ENCODE measurements at places on chromosomes 11 and 22.

DNA sequence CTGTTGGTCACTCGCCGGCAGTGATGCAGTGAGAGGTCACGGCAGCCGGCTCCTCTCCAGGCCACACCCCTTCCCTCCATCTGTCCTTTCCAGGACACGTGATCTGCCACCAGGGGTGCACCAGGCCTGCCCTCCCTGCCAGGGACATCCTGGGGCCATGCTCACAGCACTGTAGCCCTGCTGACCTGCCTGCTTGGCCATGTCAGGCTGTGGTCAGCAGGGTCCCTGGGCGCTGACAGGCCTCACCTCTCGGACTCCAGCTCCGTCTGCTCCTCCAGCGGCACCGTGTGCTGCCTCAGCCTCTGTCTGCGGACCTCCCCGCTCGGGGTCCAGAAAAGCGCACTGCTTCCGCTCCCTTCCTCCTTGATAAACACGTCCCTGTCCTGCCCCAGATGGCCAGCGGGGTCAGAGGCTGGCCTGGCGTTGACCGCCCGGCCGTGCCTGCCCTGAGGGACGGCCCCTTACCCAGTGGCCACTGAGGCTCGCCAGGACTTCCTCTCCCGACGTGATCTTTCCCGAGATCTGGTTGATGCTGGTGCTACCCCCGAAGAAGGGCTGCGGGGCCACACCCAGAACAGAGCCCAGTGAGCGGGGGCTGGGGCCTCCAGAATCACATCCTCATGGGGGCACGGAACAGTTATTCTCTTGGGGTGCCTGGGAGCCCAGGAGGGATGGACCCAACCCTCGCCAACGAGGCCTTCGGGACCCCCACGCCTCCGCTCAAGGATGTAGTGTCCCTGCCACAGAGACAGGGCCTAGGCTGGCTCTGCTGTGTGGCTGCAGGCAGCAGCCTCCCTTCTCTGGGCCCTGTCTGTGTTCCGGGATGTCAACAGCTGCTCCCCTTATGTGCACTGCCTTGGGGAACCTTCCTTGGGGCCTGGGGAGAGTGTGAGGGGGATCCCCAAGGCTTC is 36.3 kb upstream of the CARS1 start:
- DNase-seq = no peak

GRCh38 chr11:127440616-127441015 is 440.0 kb upstream of the KIRREL3 start:
- no peak for DNase-seq

GRCh38 chr11:85718991-85719807 is 33.2 kb upstream of the CCDC89 start:
- no peak for DNase-seq

GRCh38 chr11:87187930-87188329 is 150.2 kb downstream of the TMEM135 start:
- no peak for DNase-seq

- no peak for DNase-seq
Measured at GRCh38 chr22:33869946-33870345, 50.3 kb downstream of the LARGE1 start.

- no peak for DNase-seq
Measured at GRCh38 chr11:39990421-39990831, 1469.0 kb downstream of the LRRC4C start.

DNA sequence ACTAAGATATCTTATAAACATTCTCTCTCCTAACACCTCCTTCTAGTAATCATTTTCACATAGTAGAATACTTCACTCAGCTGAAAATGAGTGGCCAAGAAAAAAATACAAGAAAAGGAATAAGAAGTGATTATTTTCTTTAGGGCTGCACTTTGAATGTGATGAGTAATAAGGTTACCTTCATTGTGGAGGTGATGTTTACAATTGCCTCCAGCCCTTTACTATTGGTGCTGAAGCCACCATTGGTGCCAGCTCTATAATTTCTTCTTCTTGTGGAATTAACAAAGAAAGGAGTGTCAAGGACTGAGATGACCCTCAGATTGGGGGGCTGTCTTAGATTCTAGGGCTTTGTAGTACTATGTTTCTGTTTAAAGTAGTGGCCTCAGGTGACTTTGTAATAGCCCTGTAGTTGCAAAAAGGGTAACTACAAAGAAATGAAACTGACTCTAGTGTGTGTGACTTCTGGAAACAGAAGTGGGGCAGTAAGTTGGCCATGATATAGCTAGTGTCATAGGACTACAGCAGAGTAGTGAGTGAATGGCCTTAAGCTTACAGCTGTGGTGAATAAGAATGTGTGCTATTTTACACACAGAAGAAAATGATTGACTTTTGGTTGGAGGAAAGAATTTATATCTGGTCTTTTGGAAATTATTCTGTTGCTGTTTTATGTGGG is 287.2 kb downstream of the TMEM135 start:
- DNase-seq = no peak

DNA sequence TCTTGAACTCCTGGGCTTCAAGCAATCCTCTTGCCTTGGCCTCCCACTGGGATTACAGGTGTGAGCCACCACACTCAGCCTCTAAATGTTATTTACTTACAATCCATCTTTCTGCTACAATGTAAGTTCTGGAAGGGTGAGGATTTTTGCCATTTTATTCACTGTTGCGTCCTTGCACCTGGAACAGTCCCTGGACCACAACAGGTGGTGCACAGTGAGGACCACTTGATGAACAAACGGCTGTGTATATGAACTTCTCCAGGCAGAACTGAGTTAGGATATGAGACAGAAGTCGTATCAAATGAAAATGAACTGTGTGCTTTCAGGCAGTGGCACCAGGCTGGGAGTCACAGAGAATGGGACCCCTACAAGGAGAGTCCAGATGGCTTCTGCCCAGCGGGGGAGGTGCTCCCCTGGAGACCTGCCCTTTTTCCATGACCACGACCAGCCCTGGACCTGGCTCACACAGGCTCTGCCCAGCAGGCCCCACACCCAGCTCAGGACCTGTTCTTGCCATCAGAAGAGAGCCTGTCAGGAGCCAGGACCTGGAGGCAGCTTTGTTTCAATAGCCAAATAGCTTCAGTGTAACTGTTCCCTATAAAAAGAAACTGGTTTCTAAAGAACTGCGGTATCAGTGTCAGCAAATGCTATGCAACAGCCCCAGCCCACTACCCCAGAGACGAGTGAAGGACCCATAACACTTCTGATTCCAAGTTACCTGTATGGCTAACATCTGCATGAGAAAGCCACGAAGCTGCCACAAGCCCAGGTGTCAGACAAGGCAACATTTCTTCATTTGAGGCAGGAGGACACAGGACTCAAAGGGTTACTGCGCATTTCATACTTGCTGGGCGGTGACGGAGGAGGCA is 104.9 kb downstream of the MICAL3 start:
- DNase-seq = no peak

GRCh38 chr11:134464196-134464595 is 52.2 kb upstream of the B3GAT1 start:
- DNase-seq = no peak

GRCh38 chr11:12240677-12241076 is 130.3 kb downstream of the MICAL2 start:
- no peak for DNase-seq

- DNase-seq = no peak
Measured at GRCh38 chr11:122743097-122743741, 87.7 kb downstream of the UBASH3B start.

DNA sequence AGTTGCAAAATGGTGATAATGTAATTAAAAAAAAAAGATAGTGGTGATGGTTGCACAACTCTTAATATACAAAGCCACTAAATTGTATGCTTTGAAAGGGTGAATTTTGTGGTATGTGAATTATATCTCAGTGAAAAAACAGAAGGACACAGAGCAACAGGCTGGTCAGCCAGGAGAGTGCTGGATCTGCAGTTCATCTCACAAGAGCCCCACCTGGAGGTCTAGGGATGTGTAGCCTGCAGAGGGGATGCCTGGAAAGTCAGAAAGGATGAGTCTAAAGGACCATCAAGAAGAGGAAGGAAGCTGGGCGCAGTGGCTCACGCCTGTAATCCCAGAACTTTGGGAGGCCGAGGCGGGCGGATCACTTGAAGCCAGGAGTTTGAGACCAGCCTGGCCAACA is 9.0 kb downstream of the POLR3H start:
- no peak for DNase-seq

GRCh38 chr11:124072147-124072546 is 31.0 kb upstream of the OR10G7 start:
- no peak for DNase-seq

DNA sequence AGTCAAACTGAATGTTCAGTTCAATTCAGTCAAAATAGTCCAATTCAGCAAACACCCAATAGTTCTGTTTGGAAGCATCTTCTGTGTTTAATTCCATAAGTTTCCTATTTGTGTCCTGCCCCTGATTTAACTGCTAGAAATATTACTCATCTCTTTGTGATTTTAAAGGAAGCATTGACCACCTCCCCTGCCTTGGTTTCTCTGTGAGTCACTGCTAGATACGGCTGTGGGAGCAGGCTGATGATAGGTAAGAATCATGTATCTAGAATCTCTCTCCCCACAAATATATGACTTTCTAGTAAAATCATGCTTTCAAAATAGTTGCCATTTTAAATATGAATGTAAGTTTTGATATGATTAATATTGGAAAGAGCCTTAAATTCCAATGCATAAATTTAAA is 888.5 kb downstream of the NTM start:
- DNase-seq = no peak

GRCh38 chr11:2679011-2679676 is 20.6 kb downstream of the KCNQ1OT1 start:
- no peak for DNase-seq

DNA sequence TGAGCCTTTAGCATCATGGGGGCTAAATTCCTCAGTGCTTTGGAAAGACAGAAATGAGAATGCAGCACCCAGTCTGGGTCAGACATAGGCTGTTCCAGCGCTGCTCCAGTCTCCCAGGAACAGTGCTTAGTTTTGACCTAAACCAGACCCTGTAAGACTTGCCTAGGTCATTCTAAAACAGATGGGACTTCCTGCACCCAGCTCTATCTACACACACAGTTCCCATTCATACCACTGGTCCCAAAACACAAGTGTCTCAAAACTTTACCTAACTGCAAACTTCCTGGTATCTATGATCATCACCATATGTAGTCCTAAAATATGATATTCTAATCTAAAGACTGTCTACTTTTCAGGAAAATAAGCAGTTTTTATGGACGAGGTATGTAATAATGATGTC is 37.9 kb downstream of the PRCP start:
- DNase-seq = no peak

GRCh38 chr11:110026858-110027626 is 66.2 kb upstream of the ZC3H12C start:
- no peak for DNase-seq

DNA sequence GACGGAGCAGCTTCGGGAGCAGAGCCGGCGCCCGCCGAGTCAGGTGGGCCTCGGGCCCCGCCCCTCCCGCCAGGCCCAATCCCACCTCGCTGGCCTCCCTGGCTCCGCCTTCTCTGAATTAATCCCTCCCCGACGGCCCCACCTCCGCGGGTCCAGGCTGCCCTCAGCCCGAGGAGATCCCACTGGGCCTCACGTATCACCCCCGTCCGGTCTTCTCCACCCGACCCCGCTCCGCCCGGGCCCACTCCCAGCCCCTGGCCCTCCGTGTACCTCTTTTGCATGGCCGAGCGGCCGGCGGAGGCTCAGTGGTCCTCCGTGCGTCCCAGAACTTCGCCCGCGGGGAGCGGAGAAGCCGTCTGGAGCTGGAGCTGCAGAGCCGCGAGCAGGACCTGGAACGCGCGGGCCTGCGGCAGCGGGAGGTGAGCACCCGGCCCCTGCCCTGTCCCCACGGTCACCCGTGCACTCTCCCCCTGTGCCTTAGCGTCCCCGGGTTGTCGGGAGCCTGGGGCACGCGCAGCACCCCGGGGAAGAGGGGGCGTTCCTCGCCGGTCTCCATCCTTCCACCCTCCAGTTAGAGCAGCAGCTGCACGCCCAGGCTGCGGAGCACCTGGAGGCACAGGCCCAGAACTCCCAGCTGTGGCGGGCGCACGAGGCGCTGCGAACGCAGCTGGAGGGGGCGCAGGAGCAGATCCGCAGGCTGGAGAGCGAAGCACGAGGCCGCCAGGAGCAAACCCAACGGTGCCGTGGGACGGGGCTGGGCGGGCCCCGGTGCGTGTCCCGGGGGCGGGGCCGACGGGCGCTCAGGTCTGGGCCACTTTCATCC is 2.2 kb upstream of the CD151 start:
- DNase-seq = no peak

DNA sequence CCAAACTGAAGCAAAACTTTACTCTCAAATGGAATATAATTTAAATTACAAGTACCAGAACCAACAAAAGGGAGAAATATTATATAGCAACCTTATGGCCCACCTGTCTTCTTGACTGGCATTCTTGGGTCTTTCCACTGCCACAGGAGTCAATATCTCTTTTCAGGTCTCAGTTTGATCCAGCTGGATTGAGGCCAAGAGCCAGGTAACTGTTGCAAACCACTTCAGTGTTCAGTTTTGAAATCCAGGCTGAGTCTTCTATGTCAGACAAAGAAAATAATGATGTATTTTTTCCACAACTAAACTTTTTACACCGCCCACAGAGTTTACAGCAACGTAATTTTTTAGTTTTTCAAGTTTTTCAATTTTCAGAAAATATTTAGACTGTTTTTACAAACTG is 648 bp downstream of the DLG2 start:
- DNase-seq = no peak

GRCh38 chr11:41245184-41245583 is 214.3 kb downstream of the LRRC4C start:
- DNase-seq = no peak

- DNase-seq = peak; percentile 62
Measured at GRCh38 chr11:64165842-64166635, at the start of gene MACROD1. MACROD1 (minus strand) TSS chr11:64166113; CDS start chr11:64165994, 119 bp downstream.

GRCh38 chr11:73160005-73160760 is 18.1 kb upstream of the FCHSD2 start:
- DNase-seq = no peak

DNA sequence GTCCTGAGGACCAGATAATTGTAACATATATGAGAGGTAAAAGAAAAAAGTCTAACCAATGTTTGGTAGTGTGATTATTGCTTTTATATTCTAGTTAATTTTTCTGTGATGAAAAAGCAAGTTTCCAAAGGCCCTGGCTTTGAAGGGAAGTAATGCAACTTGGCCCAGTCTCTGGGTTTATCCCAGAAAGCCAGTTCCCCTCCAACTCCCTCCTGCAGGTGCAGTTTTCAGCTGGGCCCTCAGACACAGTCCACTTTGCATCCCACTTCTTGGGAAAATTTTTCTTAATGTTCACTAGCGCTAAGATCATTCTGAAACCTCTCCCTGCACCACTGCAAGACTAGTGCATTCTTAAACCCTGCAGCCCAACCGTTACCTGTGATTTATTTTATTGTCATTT is 586.8 kb downstream of the NTM start:
- no peak for DNase-seq

DNA sequence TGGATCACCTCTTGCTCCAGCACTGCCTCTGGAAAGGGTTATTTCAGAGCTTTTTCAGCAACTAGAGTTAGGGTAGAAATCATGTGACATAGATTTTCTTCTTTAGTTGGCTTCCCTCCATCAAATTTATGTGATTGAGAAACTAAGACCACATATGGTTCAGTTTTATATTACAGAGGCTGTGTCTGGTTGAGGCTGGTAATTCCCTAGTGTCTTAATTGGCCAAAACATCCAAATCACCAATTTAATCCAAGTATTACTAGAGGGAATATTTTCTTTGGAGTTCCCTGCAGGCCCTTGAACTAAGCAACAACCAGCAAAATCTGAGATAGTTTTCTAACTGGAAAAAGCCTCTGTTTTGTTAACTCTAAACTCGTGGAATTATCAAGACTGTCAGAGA is 136.3 kb downstream of the ARHGAP42 start:
- DNase-seq = no peak

All from activated CD4-positive, CD25-positive, alpha-beta regulatory T cell (primary cell).